Fibroblast of skin of back (primary cell): ENCODE measurements at places on chromosomes 1 and 21.

DNA sequence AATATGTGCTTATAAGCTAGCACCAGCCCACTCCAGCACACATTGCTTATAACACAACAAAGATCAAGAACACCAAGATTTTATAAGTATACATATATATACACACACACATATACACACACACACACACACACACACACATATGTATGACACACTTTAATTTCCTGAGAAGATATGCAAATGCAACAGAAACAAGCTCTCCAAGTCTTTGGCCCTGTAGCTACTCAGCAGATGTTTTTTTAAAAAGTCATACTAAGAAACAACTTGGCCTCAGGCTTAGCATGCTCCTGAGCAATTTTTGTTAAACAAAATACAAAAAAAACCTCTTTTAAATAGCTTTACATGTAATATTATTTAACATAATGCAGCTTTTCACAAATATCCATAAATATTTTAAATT is 11.1 kb downstream of the TNFSF18 start:
- peak; percentile 43 for DNase-seq

- DNase-seq, result peak; percentile 31
These were observed 7.9 kb upstream of the EDN2 start for GRCh38 chr1:41492341-41492848.

GRCh38 chr1:192730198-192730597 is 78.6 kb upstream of the RGS2 start:
- DNase-seq, result no peak

DNA sequence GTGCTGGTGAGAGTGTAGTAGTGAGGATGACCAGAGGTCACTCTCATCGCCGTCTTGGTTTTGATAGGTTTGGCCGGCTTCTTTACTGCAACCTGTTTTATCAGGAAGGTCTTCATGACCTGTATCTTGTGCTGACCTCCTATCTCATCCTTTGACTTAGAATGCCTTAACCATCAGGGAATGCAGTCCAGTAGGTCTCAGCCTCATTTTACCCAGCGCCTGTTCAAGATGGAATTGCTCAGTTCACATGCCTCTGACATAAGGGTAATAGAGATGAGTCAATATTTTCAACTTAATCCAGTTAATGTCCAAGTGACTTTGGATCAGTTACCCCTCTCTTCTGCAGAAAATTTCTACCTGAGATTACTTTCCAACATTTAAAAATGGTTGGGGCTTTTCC is 4.6 kb downstream of the NID1 start:
- no peak for DNase-seq
